ENCODE measurements at places on chromosomes 2 and 18.

DNA sequence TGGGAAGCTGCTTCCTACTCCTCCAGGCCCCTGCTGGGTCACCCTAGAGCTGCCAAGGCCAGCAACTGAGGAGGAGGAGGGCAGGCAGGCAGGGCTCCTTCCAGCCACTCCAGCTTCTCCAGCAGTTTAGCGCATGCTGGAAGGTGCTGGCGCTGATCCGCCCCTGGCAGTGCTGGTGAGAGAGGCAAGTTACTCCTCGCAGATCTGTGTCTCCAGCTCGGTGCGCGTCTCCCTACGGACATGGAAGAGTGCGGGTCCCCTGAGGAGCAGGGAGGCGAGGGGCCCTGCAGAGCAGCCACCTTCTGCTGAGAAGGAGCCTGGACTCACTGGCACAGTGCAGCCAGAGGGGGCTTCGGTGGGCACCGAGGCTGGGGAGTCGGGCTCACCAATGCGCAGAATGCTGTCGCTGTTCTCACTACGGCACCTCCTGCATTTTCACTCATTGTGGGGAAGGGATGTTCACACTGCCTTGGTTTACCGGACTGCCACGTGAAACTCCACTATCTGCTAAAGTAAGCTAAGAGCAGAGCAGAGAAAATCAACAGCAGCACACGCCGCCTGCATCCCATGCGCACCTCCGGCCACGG lies 206.0 kb downstream of the HDAC4 start:
- DNase-seq = peak; percentile 62

- DNase-seq = no peak
Measured at GRCh38 chr2:55871637-55872036, 51.9 kb downstream of the EFEMP1 start.

- DNase-seq = no peak
Measured at GRCh38 chr18:26414901-26415440, 133.4 kb downstream of the KCTD1 start.

- no peak for DNase-seq
Measured at GRCh38 chr2:28101892-28102291, 211.4 kb downstream of the BABAM2 start.

DNA sequence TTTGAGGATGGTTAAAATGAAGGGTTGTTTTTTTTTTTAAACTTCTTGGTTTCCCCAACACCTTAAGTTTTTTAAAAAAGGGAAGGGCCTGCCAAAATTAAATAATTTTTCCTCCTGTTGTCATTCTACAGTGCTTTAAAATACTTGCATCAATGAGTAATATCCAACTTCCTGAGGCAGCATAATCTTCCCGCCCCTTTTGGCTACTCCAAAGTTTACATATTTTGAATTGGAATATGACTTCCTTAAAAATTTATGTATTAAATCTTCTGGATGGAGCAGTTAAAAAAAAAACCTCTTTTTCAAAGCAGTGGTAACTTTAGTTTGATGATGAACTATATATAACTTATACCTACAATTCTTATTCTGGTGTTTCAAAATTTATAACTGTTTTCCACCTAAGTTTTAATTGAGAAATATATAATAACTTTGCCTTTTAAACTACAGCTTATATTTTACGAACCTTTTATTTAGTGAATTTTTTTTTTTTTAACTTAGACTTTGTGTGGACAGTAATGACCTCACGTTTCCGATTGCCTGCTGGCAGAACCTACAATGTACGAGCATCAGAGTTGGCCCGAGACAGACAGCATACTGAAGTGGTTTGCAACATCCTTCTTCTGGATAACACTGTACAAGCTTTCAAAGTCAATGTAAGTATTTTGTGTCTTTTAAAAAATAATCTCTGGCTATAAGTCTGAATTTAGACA lies 49.8 kb downstream of the PTPN4 start:
- no peak for DNase-seq

- no peak for DNase-seq
Measured at GRCh38 chr2:189116979-189117378, 62.6 kb downstream of the COL5A2 start.

DNA sequence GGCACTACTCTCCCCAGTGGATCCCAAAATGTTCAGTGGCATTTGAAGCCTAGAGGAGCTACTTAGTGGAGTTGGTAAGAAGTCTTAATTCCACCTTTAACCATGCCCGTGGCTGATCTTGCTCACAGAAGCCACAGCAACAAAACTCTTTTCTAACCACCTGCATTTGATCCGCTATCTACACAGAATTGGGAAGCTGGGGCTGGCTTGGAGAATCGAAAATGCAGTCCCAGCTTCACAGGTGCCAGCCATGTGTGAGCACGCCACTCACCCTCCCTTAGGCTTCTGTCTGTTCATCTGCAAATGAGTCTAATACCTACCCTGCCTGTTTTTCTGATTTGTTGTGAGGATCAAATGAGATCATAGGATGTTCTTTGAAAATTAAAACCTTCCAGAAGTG lies 182.6 kb downstream of the BCL11A start:
- DNase-seq = no peak

DNA sequence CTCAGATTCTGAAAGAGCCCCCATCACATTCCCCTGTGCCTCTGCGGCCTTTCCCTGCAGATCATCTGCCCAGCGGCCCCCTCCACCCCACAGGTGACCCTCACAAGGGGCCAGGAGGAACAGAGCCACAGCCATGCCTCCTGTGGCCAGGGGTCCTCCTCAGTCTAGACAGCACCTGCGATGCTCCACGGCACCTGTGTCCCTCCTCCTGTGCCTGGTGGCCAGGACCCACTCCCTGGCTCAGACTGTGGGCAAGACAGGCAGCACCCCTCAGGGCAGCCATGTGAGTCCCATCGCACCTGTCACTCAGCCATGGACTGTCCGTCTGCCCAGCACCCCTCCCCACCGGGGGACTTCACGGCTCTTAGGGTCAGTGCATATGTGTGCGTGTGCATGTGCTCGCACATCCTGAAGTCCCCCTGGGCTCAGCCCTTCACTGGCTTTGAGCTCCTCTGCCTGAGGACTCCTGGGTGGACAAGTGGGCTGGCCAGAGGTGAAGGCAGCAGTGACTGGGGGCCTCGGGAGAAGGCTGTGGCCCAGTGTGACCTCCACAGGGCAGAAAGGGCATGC lies 237.7 kb downstream of the ATAD2B start:
- DNase-seq = no peak

- no peak for DNase-seq
Measured at GRCh38 chr18:32831781-32832180, 59.0 kb upstream of the KLHL14 start.

DNA sequence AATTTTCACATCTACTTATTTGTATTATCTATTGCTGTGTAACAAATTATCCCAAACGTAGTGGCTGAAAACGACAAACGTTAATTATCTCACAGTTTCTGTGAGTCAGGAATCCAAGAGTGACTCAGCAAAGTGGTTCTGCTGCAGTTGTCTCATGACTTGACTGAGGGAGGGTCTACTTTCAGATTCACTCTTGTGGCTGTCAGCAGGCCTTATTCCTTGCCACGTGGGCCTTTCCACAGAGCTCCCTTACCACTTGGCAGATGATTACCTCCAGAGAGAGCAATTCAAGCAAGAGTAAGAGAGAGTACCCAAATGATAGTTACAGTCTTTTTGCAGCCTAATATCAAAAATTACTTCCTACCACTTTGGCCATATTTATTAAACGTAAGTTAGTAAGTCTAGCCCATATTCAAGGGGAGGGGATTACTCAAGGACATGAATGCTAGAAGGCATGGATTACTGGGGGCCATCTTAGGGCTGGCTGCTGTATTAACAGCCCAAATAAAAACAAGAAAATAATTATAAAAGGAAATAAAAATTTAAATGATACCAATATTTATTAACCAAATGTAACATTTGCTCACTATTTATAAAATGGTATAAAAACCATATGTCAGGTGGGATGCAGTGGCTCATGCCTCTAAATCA lies 48.7 kb upstream of the NBEAL1 start:
- no peak for DNase-seq

DNA sequence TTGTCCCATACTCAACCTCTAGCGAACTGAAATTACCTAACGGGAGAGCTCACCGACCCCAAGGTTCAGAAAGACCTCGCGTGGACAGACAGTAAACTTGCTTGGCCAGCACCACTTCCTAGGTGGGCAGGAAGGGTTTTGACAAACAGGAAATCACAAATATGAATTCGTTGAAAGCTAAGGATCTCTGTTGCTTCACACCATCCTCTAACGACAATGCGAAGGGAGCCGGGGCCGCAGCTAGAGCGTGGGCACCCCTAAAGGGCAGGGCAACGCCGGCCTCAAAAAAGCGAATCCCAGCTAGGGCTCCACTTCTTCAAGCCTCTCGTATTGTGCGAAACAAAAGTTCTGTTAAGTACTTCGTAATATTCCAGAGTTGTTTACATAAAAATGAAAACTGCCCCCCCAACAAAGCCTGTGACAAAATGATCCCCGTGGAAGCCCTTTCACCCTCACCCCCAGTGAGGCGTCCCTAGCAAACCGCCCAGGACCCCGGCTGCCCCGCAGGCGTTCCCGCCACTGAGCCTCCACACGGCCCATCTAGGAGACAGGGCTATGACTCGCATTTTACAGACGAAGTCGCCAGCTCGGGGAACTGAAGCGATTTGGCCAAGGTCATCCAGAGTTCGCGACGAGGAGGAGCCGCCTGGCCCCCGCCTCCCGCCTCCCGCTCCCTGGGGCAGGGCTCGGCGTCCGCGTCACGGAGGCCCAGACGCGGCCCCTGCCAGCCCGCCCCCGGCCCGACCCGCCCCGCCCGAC lies 548 bp downstream of the KANSL3 start:
- DNase-seq = peak; percentile 83

DNA sequence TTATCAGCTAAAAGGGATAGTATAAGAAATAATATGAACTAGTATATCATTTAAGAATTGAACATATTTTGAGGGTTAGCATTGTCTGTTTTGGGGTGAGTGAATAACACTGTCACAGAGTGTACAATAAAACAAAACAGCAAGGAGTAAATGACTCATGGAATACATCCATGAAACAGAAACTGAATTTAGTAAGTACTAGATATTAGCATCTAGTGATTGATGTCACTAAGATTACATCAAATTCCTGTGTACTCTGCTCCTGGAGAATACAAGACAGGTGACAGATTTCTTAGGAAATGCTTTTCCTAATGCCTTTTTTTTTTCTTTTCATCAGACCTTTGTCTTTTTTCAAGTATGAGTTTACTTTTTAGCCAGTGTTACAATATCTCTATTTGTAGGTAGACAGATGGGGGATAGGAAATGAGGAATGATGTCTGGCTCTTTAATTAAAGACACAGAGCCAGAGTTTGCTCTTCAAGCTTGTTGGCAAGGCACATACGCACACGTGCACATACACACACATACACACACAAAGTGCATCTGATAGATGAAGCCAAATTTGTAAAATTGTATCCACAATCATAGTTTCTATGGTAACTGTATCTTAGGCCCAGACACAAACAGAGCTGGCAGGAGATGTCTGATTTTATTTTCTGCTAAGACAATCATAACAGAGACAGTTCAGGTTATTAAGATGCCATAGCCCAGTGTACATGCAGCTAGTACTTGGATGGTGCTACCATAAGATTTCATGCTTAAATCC lies 138.2 kb upstream of the NRP2 start:
- no peak for DNase-seq

DNA sequence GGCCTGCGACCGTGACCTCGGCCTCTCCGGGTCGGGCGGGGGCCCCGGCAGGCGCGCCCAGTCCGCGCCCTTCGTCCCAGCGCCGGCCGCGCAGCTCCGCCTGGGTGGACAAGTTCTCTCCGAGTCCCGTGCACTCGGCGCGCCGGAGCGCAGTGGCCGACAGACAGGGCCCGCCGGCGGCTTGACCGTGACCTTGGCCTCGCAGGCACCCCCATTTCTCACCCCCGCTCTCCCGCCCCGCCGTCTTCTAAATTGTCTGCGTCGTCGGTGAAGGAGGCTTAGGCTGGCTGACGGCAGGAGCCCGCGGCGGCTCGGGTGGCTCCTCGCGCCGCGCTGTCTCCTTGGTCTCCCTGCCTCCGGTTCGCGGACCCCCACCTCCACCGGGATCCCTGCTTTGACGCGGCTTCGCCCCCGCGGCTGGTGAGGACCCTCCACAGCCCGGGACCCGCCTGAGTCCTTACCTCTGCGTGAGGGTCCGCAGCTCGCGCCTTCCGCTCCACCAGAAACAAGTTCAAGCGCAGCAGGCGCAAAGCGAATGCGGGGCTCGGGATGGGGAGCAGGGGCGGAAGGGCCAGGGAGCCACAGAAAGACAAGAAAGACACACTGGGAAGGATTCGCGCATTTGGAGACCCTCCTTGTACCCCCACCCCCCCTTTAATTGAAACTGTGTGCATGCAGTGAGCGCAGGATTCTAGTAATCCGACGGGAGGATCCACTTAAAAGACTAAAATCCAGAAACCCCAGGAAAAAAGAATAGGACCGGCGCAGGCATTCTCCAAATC lies 4.0 kb downstream of the PTGR3 start:
- DNase-seq = no peak

DNA sequence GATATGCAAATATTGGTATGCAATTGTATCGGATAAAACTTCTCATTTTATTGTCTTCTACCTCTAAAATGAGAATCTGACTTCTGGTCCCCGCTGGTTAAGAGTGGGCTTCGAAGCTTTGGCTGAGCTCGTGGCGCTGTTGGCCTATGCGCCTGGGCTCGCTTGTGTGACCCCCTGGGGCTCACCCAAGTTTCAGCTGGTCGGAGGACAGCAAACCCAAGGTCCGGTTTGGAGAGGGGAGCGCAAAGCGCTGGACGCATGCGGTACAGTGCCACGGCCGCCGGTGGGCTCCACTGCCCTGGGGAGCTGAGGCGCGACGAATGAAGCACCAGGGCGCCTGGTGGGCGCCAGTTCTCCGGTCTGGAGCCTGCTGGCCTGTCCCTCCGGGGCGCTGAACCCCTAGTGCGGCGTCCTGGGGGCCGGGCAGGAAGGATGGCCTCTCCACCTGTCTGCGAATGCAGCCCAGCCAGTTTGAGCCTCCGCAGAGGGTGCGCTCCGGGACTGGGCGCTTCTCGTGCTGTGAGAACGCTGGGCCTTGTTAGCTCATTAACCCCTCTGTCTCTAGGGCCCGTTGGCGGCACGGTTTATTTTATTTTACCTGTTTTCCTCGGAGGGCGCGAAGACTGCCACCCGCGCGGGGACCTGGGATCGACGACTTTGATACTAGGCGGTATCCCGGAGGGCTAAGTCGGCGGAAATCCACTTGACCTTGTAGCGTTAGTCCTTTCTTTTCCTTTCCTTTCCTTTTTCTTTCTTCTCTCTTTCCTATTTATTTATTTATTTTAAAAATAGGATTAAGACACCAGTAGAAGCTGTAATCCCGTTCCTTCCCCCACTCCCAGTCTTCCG lies 10.4 kb downstream of the MEIS1 start:
- DNase-seq = peak; percentile 73

DNA sequence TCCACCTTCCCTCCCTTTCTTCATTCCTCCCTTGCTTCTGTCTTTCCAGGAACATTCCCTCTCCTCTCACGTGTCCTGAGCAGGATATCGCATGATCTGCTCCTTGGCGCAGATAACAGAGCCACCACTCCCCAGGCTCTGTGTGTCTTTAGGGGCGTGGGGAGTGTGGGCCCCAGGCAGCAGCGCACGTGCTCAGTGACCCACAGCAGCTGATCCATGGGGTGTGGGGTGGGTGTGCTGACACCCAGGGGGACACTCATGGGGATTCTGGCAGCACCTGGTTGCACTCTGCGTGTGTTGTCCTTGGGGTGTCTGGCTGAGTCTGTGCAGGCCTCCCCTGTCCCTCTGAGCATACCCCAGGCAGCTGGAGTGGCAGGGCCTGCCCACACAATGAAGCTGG lies 9.9 kb upstream of the FOSL2 start:
- no peak for DNase-seq

GRCh38 chr2:46010925-46011490 lies 286.2 kb upstream of the EPAS1 start:
- DNase-seq = no peak

- DNase-seq = no peak
Measured at GRCh38 chr2:127568128-127568527, 32.6 kb downstream of the MYO7B start.

Measured in type B pancreatic cell (in vitro differentiated cells).